ENCODE measurements at places on chromosomes 1 and 21. TPM values are rescaled to one million over a fixed set of nuclear protein-coding genes. Genes with fewer than 3 reads are reported as not detected.

DNA sequence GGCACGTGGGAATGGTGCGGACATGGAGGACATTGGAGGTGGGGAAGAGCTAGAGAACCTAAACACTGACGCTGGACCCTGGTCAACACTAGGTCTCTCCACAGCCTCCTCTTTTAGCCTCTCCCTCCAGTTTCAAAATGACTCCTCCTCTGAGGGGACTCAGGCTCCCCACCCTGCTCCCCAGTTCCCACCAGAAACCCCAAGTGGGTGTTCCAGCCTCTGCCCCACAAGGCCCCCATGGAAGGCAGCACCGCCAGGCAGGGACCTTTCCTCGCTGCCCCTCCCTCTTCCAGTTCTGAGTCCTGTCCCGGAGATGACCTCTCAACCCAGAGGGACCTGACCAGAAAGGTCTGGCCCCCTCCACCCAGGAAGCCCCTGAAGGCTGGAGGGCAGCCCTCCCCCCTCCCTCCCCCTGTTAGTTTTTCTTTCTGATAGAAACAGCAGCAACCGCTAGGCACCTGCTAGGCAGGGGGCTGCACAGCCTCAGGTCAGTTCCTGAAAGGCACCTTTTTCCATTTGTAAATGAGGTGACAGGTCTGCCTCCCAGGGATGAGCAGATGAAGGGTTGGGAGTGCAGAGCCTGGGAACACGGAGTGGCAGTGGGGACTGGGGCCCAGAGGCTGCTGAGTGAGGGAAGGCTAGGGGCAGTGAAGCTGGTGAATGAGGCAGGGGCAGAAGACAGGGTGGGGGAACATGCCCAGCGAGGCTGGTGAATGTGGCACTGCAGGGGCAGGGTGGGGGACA, 9.3 kb upstream of the ITGB2 start:
- DNase-seq: no peak

GRCh38 chr1:160219062-160219929, 14.1 kb downstream of the PEA15 start:
- peak; percentile 78 for DNase-seq

GRCh38 chr1:31410871-31411270, 2.1 kb upstream of the SERINC2 start:
- DNase-seq: peak; percentile 62

The HPDL gene
- 4.7 TPM for polyA plus RNA-seq

The PALMD gene
- 0.94 TPM for polyA plus RNA-seq

DNA sequence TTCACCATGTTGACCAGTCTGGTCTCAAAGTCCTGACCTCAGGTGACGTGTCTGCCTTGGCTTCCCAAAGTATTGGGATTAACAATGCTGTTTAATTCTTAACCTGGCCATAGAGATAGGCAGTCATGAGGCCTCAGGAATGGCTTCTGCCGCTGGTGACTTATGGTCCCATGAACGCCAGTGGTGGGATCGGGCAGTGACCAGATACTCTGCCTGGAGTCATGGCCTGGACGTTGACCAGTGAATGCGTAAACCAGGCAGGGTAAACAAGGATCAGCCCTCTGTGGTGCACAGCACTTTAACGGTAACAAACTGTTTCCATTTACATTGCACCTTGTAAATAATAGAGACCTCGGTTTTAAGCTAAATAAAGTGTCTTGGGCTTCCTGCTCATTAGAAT, 23.0 kb downstream of the MTARC1 start:
- no peak for DNase-seq

GRCh38 chr1:96472471-96472870, 249.1 kb upstream of the PTBP2 start:
- no peak for DNase-seq

DNA sequence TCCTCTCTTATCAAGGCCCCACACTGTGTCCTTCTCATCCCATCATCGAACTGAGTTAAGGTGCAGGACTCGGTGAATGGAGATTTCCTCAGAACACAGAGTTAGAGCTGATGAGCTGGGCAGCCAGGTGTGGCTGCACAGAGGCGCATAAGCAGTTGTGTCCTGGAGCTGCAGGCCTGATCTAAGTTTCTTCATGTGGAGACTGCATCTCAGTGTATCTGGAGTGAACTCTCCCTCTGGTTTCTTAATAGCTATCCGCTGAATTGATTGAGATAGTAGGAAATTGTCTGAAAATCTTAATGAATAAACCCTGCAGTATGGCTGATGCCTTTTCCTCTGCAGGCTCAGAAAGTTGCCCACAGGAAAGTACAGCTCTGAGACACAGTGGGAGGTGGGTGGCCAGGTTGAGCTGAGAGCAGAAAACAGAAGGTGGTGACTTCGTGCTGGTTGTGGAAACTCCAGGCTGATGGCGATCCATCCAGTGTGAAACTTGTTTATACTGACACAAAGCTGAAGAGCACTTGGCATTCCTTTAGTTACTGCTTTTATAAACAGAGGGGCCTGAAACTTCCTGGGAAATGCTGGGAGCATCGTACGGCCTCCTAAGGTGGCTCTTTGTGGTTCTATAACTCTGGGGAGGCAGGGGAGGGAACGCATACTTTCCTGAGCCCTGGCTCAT, 67.4 kb upstream of the F3 start:
- DNase-seq: no peak

- DNase-seq: no peak
These were observed 24.8 kb downstream of the CSF1 start for GRCh38 chr1:109935451-109935900.

- DNase-seq: no peak
These were observed 5.6 kb downstream of the PDZK1IP1 start for GRCh38 chr1:47184090-47184821.

- peak; percentile 43 for DNase-seq
These were observed 1531.1 kb downstream of the MRPL39 start for GRCh38 chr21:24076179-24076578.

DNA sequence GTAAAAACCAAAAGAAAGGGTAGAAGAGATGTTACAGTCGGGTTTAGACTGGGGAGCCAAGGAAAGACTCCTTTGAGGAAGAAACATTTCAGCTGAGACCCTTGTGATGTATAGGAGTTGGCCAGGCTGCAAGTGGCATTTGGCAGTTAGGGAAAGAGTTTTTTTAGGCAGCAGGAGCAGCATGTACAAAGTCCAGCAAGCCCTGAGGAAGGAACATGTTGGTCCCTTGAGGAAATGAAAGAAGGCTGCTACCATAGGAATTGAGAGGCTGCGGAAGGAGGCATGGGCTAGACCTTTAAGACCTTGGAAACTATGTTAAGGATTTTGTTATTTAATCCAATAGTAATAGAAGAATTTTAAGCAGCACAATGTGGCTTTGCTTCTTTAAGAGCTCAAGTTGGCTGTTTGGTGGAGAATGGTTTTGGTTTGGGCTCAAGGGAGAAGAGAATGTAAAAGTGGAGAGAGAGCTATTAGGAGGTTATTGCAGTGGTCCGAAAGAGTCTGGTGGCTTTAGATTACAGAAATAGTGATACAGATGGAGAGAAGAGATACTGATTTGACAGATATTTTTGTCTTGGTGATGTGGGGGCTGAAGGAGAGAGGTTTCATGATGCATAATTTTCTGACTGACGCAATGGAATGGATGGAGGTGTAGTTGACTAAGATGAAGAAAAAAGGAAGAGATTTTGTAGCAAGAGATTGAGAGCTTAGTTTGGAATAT, 26.6 kb downstream of the SMAP2 start:
- no peak for DNase-seq

- no peak for DNase-seq
These were observed 16.0 kb downstream of the LCK start for GRCh38 chr1:32266921-32267591.

The SAMD13 gene
- polyA plus RNA-seq: 4.9 TPM

- DNase-seq: no peak
These were observed 16.4 kb upstream of the C4BPB start for GRCh38 chr1:207072233-207072632.

- DNase-seq: no peak
These were observed 144.3 kb downstream of the PLPPR5 start for GRCh38 chr1:98860329-98860728.

Data from cardiac muscle cell (in vitro differentiated cells and primary cell).